ENCODE measurements at places on chromosomes 2 and 18. TPM values are rescaled to one million over a fixed set of nuclear protein-coding genes. Genes with fewer than 3 reads are reported as not detected.

The COL4A4 gene
- not detected for total RNA-seq

The GRP gene
- not detected for total RNA-seq

The ZNF892 gene
- 4.8 TPM for total RNA-seq

DNA sequence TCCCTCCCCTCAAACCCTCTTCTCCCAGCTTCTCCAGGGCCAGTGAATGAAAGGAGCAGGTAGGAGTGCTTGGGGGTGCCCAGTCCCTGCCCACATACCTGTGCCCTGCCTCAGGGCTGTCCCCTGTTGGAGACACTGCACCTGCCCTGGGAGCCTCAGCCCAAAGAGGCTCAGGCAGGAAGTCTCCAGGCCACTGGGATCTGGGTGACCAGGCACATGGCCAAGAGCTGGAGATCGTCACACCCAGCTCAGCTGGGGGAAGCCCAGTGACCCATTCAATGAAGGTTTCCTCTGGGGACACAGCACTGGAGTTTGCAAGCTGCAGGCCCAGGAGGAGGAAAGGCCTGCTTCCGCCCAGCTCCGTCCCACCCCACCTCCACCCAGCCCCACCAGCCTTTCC is 156.4 kb downstream of the ZFP36L2 start:
- DNase-seq, result no peak

DNA sequence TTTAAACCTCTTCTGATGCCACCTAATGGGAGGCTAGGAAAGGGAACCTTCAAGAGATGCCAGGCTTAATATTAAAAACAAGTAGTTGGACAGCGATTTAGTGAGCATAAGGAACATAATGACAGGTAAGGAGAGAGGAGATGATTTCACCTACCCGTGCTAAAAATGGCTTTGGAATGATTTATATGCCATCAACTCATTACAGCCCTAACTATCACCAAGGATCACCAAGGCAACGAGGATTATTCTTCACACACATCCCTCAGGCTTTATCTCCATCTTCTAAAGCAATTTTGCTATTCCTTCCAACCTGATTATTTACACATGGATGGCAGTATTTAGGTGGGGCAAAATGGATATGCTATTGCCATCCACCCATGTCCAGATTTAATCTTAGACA is 237.8 kb downstream of the DCC start:
- no peak for DNase-seq

GRCh38 chr2:4915357-4915756 is 776.8 kb upstream of the SOX11 start:
- no peak for DNase-seq

All from activated naive CD8-positive, alpha-beta T cell treated with anti-CD3 and anti-CD28 coated beads, Interleukin-2, amount 10 ng/mL, durations not matched to agents 7 days and 5 days (primary cell).